ENCODE measurements at places on chromosomes 5 and 9.
A peak's percentile ranks its signal among the peaks of the same experiment; 100 is the strongest.

DNA sequence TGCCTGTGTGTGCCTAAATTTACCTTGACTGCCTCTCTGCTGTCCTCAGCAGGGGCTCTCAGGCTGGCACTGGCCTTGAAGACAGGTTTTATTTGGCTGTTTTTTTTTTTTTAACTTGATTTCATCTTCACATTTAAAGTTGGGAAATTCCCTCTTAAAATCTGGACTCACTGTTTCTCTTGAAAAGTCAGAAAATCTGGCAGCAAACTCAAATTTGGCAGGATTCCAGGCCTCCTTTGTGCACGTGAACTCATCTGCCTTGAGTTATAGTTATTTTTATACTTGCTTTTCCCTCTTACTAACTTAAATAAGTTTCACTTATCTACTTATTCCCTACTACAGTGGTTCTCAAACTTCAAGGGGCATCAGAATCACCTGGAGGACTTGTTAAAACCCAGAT lies 118.4 kb upstream of the MAP3K1 start:
- no peak for DNase-seq

GRCh38 chr9:106577121-106577520 lies 285.8 kb upstream of the ZNF462 start:
- DNase-seq = no peak

DNA sequence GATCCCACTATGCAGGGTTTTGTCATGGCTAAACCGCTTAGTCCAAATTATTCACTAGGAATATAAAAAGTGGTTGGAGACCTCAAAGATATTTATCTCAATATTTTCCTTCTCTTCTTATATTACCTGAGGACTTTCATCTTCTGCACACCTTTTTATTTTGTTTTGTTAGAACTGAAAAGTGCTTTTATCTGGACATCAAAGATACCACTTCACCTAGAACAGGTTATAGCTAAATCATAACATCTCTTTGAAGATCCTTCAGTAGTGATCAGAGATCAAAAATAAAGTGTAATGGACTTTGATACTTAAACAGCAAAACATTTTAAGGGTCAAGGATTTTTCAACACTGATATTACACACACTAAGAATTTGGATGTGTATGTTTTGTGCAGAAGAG lies 160.2 kb downstream of the MCTP1 start:
- no peak for DNase-seq

GRCh38 chr9:82549174-82549821 lies 513.6 kb downstream of the RASEF start:
- no peak for DNase-seq

DNA sequence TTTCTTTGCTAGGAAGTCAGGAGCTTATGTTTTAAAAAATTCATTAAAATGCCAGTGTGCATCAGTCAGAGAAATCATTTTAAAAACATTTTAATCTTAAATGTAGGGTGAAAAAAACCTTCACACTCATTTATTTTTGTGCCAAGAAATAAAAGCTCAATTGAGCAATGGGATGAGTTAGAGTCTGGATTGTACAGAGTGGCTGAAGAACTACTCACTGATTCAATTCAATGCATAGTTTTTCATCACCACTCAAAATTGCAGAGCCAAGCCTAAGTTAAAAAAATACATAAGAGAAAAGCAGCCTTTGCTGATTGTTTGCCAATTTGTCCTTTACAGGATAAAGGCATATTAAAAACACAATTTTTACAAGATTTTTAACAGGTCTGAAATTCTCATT lies 168.2 kb upstream of the DMRTA1 start:
- no peak for DNase-seq

DNA sequence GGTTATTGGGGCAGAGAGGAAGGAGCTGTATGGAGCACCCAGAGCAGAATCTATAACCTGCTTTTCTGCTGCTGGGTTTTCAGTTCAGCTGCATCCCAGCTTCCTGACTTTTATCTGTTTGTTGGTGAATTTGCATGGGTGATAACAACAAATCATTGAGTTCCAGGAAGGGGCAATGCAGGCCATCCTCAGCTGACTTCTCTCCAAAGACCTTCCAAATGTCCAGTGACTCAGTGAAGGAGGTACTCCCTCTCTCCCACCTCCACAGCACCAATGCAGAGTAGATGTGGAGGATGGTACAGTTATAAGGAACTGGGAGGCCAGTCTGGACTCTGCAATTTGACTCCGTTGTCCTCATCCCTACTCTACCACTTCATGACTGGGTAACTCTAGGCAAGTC lies 1.6 kb upstream of the TXN start:
- DNase-seq = no peak

DNA sequence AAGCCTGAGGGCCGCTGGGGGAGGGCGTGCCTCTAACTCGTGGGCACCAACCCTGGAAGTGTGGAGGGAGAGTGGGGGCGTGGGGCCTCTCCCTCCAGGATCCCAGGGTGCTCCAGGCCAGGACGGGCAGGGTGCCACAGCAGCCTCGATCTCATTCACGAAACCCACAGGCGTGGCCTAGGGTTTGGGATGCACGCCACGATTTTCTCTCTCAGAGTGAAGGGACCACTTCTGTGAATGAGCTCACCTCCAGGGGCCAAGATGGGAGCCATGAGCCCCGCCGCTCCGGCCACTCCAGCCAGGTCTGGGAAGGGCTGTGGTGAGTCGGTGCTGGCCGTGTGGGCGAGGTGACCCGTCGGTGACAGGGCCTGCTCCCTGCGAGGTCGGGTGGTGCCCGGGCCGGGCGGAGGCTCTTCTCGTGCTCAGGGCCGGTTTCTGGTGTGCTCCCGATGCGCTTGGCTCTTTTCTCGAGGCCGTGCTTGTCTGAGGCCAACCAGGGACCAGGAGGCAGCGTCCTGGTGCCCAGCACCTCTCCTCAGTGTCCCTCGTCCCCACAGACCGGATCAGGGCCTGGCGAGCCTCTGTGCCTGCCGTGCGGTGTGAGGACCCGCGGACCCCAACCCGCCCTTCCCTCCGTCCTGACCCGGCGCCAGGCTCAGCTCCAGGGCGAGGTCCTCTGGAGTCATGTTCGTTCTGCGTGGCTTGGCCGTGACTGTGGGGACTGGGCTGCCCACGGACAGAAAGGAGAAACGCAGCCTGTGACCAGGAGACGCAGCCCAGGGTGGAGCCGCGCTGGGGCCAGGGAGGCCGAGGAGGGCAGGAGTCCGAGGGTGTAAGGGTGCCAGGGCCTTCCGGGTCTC lies 31.0 kb downstream of the TPPP start:
- no peak for DNase-seq

- no peak for DNase-seq
Observed at GRCh38 chr9:116546711-116547581, 140.2 kb upstream of the TRIM32 start.

DNA sequence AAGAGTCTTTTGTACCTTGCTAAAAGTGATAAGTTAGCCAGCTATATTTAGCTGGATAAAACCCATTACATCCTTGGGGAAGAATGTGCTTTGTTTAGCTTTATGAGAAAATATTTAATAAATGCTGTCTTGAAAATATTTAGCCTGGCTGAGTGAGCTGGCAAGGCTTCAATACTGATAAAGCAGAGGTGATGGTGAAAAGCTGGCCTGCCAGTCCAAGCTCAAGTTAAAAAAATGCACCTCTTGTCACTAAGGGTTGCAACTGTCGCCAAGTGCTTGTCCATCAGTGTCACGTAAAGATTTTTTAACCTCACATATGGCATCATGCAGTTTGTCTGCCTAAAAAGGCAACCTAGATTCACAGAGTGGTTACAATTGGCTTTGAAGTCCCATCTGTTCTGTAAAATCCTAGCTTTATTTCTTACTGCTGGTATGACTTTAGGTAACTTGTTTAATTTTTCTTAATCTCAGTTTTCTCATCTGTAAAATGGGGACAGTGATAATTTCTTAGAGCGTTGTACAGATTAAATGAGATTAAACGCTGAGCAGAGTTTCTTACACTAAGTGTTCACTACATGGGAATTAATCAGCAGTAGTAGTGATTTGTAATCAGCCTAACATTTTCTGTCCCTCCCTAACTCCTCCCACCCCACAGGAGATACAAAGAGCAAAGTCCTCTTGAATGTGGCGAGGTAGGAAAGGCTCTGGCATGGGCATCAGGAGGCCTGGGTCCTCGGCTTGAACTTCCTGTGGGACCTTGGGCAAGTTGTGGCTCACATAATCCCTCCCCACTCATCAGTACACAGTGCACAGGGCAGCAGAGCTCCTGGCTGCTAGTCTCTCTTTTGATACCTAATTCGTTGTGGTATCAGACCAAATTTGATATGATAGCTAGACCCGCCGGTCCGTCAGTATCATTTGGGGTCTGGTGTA lies 48.7 kb downstream of the PIK3R1 start:
- DNase-seq = no peak

DNA sequence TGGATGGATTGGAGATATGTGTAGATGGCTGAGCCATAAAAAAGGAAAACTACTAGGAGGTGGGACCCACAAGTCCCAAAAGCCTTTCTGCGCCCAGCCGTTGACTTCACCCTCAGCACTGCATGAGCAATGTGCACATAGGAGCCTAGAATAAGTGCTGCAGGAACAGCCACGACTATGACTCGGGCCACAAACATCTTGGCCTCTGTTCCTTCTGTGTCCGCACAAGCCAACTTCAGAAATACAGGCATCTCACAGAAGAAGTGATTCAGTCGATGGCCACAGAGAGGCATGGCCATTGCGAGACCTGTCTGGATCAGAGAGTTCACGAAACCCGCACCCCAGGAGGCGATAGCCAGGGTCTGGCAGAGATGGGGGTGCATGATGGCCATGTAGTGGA lies 587 bp downstream of the OR2Y1 start:
- no peak for DNase-seq

DNA sequence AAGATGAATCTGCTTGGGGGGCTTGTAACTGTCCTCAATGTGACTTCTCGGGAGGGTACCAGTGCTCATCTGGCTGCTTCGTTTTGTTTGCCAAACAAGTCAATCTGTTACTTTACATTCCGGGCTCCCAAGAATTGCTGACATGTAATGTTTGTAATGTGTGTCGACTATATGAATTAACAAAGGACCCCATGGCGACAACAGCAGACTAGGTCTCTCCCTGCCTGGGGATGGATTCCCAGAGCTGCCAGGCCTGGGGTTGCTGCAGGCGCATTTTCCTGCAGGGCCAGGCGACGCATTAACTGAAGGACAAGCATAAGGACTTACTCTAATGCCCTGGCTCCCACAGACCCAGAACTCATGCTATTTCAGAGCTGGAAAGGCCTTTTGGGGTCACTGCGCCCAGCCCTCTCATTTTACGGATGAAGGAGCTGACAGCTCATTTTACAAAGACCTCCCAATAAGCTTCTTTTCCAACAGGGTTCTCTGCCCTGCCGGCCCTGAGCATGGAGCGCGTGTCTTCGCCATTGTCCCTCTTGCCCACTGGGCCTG lies 214.8 kb downstream of the TTLL11 start:
- no peak for DNase-seq

GRCh38 chr5:98041661-98042060 lies 731.8 kb upstream of the RGMB start:
- DNase-seq = no peak

GRCh38 chr9:73125651-73126050 lies 26.0 kb upstream of the ANXA1 start:
- no peak for DNase-seq

GRCh38 chr9:35646533-35647265 lies 4.0 kb downstream of the SIT1 start:
- DNase-seq = peak; percentile 84

DNA sequence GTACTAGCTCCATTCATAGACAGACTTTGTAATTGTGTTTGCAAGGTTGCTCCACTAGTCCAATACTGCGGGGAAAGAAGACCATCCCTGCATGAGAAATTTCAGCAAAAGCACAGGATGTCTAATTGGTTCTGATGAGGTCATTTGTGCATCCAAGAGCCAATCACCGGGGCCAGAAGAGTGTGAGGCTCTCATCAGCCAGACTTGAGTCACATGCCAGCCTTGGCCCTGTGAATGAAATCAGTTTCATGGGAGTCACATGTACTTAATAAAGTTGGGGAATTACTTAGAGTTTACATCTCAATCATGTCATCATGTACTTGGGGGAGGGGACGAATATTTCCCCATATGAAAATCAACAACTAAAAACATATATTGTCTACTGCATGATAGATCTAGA lies 1236.0 kb downstream of the MAT2B start:
- DNase-seq = no peak

GRCh38 chr5:151075698-151076331 lies 5.0 kb downstream of the TNIP1 start:
- no peak for DNase-seq

DNA sequence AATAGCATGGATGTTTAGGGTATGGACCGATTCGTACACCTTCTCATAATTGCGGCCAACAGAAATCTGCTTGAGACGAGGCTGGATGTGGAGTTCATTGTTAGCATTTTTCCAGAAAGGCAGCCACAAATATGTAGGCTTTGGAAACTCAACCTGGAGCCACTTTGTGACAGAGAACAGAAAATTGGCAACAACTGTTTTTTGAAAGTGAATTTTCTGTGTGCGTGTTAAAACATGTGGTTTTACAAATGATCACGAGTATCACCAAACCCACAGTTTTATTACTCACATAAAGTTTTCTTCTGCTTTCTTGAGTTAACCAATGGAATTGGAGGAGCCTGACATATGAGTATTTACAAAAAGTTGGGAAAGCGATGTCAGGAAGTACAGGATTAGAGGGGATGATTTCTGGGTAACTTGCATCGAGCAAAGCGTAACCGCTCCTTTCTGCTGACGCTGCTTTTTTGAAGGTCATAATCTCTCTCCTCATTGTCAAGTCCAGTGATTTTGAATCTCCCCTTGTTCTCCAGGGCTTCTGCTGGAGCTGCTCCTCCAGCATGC lies 138.5 kb upstream of the TAF11L2 start:
- no peak for DNase-seq

DNA sequence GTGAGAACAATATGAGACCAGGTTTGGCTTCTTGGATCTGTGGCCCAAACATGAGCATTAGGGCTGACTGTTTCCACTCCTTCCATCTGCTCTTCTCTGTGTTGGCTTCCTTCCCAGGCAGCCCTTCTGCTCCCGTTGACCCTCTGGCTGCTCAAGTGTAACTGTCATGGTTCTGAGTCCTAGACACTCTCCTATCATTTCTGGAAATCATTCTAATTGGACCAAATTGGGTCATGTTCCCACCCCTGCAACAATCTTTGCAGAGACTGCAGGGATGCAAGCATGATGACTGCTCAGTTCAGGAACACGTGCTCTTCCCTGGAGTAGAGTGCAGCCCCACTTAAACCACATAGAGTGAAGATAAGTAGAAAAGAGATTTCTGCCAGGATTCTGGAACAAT lies 741.4 kb downstream of the TAF11L14 start:
- no peak for DNase-seq

DNA sequence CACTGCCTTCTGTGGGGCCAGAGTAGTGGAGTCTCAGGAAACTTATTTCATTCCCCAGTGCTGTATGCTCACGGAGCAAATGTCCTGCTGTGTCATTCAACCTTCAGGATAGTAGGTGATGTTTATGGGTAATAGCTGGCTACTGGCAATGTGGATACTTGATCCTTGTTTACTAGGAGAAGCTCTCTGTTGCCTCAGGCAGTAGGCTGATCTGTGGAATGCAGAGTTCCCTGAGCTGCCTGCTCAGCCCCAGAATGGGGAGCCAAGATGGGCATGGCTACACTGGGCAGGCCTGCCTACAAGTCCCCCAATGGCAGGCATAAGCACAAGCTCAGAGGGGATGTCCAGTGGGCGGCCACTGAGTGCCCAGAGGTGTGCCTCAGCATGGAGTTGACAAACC lies 323.1 kb upstream of the KCNN2 start:
- no peak for DNase-seq
